Naive B cell (primary cell): ENCODE measurements at places on chromosomes 16 and 17. TPM values are rescaled to one million over a fixed set of nuclear protein-coding genes. Genes with fewer than 3 reads are reported as not detected.

DNA sequence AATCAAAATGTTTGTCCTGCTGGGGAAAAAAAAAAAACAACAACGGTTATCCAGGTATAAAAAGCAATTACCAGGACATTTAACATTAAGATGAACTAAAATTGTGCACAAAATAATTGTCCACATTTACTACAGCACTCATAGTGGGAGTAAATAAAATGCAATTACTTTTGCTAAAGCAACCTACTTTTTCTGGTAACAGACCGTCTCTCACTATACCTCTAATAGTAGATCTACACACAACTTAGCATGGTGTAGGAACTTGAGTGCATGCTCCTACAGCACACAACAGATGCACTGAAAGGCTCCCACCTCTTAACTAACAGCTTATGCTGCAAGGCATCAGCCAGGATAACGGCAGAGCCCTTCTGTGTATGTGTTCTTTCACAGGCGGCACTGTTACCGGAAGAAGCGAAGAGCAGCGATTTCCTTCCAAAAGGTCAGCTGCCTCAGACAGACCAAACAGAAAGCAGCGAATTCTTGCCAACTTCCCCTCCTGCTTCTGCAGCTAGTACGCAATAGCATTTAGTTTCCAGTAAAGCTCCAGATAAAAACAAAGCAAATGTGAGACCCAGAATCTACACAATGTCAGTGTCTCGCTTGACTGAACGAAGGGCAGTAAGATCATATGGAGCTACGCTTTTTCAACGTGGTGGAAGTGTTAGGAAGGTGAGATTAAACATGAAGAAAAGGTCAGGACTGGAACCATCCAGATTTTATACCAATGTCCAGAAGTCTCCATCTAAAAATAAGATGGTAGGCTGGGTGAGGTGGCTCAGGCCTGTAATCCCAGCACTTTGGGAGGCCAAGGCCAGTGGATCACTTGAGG, 27.6 kb downstream of the STAT5B start:
- H3K36me3 ChIP-seq: no peaks in the 10 kb centered on the region
- peaks cover 31% of the 10 kb centered on the region for H3K4me1 ChIP-seq
- no peaks in the 10 kb centered on the region for H3K27me3 ChIP-seq
- peak; percentile 76 for DNase-seq
- peak overlapping the region; percentile 90 for H3K4me3 ChIP-seq

- H3K4me1 ChIP-seq: peaks cover 57% of the 10 kb centered on the region
- H3K27me3 ChIP-seq: no peaks in the 10 kb centered on the region
- peak overlapping the region; percentile 32 for H3K27ac ChIP-seq
- peak overlapping the region; percentile 95 for H3K4me3 ChIP-seq
- no peaks in the 10 kb centered on the region for H3K36me3 ChIP-seq
- peak; percentile 38 for DNase-seq
These were observed 1.9 kb downstream of the CREBBP start for GRCh38 chr16:3878610-3879009.

DNA sequence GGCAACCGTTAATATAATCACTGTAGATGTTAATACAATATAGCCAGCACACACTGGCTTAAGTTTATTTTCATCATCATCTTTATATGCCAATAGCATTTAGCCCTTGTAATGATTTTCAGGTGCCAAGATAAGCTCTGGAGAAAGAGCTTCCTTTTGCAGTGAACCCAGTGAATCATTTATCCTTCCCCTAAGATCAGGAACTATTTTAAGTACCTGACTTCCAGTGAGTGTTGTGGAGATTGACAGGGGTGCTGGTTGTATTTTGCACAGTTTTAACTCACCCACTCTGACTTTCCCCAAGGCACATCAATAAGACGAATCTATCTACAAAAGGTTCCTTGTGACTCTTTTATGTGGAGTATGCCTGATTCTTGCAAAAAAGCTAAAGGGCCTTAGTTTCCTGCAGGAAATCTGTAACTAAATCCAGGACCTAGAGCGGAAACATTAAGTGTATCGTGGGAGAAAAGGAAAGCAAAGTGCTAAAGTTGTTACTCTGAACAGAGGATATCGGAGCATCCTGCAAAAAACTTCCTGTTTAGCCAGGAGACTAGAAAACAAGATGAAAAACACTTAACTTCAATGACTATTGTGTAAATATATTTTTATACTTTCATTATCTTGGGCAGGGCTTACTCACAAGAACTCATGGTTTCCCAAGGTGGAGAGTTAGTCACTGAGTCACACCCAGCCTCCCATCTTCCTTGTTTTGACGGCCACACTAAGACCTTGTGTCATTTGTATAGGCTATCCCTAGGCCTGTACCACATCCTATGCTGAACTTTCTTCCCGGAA, 183.6 kb downstream of the MAP2K6 start:
- DNase-seq: no peak
- peaks cover 6% of the 10 kb centered on the region for H3K4me1 ChIP-seq

DNA sequence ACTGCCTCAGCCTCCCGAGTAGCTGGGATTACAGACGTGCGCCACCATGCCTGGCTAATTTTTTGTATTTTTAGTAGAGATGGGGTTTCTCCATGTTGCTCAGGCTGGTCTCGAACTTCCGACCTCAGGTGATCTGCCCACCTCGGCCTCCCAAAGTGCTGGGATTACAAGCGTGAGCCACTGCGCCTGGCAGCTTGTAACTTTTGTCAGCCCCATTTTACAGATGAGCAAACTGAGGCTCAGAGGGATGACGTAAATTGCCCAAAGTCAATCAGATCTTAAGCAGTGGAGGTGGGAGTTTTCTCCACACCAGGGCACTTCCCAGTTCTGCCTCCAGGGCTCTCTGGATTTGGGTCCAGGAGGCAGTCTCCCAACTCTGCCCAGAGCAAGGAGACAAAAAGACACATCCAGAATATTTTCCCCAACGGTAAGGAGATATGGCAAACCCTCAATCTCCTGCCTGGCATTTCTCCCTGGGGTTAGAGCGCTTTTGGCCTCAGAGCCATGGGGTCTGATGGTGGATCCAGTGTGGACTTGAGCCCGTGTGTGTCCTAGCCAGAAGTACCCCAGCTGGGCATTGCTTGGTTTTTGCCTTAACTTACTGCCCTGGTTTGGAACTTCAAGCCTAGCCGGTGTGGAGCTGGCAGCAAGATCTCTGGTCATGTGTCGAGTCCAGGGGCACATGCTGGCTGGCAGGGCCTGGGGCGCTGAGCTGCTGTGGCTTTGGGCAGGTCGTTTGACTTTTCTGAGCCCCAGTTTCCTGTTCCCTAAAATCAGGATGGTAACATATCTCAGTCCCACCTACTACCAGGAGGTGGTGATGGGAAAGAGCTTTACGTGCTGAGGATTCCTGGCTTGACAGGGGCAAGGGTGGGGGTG, 3.4 kb downstream of the ADAM11 start:
- peaks cover 4% of the 10 kb centered on the region for H3K4me1 ChIP-seq
- H3K27ac ChIP-seq: no peak overlapping the region
- H3K36me3 ChIP-seq: no peaks in the 10 kb centered on the region
- no peak overlapping the region for H3K4me3 ChIP-seq
- peaks cover 51% of the 10 kb centered on the region for H3K27me3 ChIP-seq
- DNase-seq: no peak

Gene SF3B3
- 136 TPM for polyA plus RNA-seq
